Amniotic epithelial cell (primary cell): ENCODE measurements at places on chromosomes 7 and 10.

GRCh38 chr7:137474540-137475026 is 131.1 kb upstream of the PTN start:
- DNase-seq = no peak

DNA sequence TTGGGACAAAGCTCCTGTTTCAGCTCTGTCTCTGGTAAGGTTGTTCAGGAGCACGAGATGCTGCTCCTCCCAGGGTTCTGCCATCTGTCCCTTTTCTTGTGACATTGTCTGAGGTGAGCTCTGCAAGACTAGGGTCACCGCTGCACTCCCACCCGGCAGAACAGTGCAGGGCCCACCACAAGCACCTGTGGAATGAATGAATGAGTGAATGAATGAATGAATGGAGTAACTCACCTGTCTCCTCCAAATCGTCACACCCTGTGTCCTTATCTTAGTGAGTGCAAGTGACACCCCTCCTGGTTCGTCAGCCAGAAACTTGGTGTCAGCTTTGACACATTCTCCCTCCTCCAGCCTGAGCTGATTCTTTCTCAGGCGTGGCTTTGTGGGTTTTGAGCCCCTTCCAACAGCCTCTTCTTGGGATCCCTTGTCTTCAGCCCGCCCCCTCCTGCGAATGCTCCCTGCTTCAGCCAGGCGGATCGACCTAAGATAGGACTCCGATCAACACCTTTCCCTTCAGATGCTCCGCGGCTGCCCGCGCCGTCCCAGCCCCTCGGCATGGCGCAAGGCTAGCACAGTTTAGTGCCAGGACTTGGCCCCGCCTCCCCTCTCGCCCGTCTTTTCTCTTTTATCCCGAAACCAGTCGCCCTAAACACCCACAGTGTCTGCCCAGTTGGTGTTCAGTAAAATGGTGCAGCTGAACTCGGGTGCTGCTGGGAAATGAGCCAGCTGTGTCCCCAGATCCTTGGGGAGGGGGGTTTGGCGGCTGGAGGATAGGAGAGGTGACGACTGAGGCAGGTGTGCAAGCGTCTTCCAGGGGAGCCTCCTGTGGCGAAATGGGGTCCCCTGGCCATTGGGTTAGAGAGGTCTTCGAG is 89.3 kb downstream of the BEND7 start:
- no peak for DNase-seq

GRCh38 chr10:119657725-119658124 is 6.5 kb downstream of the BAG3 start:
- peak; percentile 52 for DNase-seq

DNA sequence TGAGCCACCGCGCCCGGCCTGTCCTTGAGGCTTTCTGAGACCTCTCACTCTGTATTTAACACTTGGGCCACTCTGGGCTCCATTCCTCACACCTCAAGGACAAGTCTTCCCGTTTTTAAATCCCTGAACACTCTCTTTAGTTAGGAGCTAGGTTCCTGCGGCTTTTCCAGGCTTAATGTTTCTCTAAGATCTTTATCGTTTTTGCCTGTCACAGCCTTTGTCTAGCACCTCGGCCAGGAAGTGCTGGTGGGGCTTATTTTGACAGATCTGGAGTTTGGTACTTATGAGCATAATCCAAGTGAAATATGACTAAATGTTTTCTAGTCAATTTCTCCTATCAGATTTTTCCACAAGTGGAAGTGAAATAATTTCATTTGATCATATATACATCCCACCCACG is 186.6 kb downstream of the DPY19L1 start:
- no peak for DNase-seq

GRCh38 chr10:69684020-69684980 is 54.3 kb downstream of the FAM241B start:
- peak; percentile 63 for DNase-seq

- DNase-seq = no peak
These were observed 277.5 kb upstream of the MAGI2 start for GRCh38 chr7:79730971-79731370.
